ENCODE measurements at places on chromosomes 12 and 14.

DNA sequence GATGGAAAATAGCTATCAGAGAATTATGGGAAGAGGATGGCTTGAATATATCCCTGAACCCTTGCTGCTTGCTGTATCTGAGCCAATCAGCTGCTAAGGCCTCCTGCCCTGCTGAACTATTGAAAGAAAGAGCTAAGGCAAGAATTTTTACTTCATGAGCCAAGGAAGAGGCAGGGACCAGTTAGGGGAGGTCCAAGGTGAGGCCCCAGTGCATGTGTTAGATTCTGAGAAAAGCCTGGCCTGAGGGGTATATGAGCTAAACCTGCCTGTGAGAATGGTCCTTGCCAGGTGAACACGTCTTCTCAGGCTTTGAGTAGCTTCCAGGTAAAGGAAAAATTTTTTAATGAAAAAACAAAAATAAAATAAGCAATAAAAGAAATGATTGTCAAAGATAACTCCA, 218.0 kb downstream of the SYT1 start:
- DNase-seq: no peak

DNA sequence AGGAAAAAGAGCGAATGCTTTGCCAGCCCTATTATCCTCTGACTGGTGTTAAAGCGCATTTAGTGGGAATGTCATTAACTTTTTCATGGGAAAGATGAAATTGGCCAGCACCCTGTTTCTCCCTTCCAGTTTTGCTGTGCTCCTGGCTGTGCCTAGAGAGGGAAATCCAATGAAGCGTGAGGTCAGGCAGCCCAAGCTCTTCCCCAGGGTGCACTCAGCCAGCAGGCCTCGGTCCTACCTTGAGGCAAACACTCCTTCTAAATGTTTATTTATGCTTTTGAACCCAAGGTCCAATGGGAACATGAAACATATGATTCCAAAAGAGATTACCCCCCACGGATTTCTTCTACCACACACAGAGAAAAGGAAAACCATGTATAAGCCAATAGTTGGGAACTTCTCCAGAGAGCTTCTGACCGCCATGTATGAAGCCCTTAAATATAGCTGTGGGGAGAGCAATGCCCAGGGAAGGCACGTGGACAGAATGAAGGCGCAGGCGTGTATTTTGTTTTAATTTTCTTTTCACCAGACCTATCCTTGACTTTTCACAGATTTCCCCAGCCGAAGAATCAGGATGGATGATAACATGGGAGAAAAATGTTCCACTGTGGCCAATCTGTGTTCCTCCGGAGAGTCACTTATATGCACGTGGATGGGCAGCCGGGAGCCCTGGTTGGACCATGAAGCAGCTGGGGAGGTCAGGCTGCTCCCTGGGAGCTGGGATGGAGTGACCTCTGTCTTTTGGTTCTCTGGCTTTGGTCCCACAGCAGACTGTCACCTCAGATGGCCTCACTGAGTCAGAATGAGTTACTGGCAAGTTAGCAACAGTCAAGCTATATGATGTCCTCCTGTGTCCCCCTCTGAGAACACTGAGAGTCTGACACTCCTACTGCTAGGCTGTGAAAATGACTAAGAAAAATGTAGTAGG, 37.3 kb downstream of the GPR135 start:
- DNase-seq: no peak

DNA sequence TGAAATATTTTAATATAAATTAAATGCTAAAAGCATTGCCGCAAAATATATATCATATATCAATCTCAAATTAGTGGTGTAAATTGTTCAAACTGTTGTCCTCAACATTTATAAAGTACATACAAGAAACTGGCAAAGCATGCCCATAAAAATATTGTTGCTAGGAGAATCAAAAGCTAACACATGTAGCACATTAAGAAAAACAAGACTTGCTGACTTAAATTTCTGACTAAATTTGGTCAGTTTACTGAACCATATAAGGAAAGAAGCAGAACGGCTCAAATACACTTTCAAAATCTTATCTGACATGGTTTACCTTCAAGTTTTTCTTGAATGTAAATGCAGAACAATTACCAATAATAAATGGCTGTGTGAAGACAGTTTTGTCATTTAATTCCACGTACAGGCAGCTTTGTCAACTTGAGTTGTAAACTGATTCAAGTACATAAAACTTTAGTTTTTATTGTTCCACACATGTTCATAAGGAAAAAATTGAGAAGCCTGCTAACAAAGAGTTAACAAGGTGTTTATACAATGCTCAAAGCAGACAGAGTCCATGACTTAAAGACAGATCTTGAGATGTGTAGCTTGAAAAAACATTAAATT, 50.4 kb downstream of the PPP1R12A start:
- DNase-seq: no peak

- DNase-seq: no peak
Measured at GRCh38 chr12:100877776-100878175, 83.2 kb downstream of the ANO4 start.

DNA sequence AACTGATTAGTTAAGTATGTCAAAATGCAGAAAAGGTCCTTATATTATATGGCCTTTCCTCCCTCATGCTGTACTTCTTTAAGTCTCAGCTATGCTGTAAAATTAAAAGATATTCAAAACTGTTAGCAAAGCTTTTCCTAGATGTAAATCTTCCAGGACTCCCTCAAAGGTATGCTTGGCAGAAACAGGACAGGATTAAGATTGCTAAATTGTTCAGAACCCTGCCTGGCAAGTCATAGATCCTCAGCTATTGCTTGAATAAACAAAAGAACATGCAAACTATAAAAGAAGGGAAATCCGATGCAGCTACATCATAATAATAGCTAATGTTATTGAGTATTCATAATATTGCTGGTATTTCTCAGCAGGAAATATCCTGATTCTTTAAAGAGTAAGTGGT, 322.6 kb downstream of the CCDC91 start:
- DNase-seq: no peak

GRCh38 chr12:113174461-113175384, 10.6 kb downstream of the DDX54 start:
- DNase-seq: peak; percentile 35

GRCh38 chr14:99363616-99364290, 91.8 kb upstream of the BCL11B start:
- DNase-seq: no peak

- DNase-seq: no peak
Measured at GRCh38 chr14:53968726-53969125, 12.1 kb upstream of the BMP4 start.

DNA sequence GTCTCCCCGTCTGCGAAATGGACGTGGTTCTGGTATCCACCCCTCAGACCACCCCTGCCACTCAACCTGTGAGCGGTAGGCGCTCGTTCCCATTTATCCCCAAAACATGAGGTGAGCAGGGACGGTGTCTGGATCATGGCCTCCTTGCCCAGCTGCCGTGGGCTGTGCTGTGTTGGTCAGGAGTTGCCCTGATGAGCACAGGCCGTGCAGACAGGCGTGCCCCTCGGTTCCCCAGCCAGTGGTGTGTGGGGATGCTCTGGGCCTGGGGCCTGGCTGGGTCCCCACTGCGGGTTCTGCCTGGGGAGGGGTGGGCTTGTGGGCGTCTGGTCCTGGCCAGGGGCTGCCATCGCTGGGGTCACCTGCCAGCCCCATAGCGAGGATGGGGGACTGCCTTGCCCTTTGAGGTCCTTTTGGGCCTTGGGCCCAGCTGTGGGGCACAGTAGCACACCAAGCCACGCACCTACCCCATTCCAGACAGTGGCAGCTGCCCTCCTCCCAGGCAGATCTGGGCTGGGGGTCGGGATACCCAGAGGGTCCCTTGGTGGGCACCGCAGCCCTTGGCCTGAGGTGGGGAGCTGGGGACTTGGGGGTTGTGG, 11.3 kb upstream of the PUS1 start:
- no peak for DNase-seq

DNA sequence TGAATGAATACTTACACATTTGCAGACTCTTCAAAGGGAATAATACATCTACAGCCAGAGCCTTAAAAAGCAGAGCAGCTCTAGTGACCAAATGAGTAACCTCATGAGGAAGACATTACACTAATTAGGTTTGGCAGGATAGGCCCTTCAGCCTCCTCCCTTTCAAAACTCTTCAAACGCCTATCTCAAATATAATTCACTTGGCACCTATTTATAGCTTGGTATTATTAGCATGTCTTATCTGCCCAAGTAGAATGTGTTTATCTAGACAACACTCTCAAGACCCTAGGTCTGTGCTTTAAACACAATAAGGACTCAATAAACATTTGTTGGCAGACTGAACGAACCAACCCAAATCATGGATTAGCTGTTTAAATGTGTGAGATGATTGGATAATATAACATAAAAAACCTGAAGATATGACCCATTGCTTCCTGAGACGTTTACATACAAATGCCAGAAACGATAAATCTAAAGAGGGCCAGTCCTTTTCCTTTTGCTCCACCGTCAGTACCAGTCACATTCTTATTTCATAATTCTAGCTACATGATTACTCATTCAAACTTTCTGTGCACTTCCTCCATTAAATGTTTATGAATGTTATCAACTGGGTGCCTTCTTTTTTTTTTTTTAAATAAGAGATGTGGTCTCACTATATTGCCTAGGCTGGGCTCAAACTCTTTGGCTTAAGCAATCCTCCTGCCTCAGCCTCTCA, 123.3 kb downstream of the CEP83 start:
- DNase-seq: no peak

DNA sequence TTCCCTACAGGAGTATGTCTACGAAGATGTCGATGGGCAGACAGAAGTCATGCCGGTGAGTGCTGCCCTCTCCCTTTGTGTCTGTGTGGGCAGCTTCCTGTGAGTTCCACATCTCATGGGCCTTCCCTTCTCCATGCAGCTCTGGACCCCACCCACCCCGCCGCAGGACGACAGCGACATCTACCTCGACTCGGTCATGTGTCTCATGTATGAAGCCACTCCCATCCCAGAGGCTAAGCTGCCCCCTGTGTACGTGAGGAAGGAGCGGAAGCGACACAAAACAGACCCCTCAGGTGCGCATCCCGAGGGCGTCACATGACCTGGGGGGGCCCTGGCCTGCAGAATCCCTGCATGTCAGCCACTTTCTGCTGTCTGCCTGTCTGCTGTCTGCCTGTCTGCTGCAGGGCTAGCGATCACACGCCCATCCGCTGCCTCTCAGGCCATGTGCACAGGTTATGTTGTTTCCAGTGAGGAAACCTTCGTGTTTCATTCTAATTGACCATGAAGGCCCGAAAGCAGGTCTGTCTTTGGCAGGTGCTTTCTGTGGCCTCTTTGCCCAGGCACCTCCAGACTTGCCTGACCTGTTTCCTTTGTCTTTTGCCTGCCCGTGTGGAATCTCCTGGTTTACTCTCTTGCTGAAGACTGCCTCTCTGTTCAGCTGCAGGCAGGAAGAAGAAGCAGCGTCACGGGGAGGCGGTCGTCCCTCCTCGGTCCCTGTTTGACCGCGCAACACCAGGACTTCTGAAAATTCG, 95.1 kb downstream of the EP400 start:
- DNase-seq: no peak

- peak; percentile 58 for DNase-seq
Measured at GRCh38 chr14:99605299-99605961, 1.4 kb upstream of the CCDC85C start.

DNA sequence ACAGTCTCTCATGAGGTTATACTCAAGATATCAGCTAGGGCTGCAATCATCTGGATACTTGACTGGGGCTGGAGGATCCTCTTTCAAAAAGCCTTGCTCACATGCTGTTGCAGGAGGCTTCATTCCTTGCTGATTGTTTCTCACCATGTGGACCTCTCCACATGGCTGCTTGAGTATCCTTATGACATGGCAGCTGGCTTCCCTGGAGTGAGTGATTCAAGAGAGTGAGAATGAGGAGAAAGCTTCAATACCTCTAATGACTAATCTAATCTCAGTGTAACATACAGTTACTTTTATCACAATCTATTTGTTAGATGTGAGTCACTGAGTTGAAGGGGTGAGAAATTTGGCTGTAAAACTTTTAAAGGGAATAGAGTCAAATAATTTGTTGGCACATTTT, 14.4 kb upstream of the SDR39U1 start:
- DNase-seq: no peak

GRCh38 chr14:38175658-38176057, 32.0 kb upstream of the SSTR1 start:
- no peak for DNase-seq
